GOT3 (cell line): ENCODE measurements at places on chromosomes 2 and 18.

GRCh38 chr18:11177382-11177781 is 28.0 kb upstream of the PIEZO2 start:
- DNase-seq, result no peak

- DNase-seq, result no peak
These were observed 68.2 kb downstream of the LRATD1 start for GRCh38 chr2:14700753-14701152.

DNA sequence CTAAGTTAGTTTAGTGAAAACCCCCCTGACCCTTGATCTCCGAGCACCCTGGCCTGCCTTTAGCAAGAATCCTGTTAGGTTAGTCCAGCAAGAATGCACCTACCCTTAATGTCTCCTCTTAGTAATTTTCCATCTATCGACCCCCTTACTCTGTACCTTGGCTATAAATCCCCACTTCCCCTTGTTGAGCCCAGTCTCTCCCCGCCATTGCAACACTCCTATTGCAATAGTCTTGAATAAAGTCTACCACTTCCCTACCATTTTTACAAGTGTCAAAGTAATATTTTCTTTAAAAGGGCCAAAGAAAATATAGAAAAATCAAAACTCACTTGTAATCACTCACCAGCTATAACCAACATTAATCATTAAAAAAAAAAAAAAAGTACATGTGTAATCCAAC is 4.2 kb upstream of the ZBTB7C start:
- DNase-seq, result no peak

- no peak for DNase-seq
These were observed 3.6 kb downstream of the ALPI start for GRCh38 chr2:232459419-232460035.

DNA sequence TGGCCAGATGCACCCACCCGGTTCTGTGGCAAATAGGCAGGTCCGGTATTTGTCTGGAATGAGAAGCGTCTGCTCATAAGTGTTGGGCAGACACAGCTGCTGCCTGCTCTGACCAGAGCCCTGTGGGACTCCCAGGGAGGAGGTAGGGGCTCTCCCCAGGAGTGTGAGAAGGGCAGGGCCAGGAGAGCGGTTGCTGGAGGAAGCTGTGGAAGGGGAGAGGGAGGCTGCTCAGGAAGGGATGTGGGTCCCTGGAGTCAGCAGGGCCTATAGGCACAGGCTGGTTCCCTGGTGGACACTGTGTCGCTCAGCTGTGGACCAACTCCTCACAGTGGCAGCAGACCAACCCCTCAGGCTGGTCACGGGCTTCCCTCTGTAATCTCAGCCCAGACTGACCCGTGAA is 109.2 kb downstream of the DYSF start:
- DNase-seq, result no peak
